ENCODE measurements at places on chromosomes 1 and 21.

- DNase-seq: peak; percentile 56
Observed at GRCh38 chr1:227729881-227730629, 5.0 kb downstream of the JMJD4 start.

DNA sequence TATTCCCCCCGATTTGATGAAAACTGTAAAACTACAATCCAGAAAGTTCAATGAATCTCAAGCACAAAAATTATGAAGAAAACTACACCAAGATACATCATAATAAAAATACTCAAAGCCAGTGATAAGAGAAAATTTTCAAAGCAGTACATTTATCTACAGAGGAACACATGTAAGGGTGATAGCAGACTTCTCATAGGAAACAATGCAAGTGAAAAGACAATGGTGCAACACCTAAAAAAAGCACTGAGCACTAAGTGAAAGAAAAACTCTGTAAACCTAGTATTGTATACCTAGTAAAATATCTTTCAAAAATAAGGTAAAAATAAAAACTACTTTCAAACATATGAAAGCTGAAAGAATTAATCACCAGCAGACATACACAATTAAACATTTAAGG is 76.1 kb upstream of the IRF2BP2 start:
- DNase-seq: no peak

DNA sequence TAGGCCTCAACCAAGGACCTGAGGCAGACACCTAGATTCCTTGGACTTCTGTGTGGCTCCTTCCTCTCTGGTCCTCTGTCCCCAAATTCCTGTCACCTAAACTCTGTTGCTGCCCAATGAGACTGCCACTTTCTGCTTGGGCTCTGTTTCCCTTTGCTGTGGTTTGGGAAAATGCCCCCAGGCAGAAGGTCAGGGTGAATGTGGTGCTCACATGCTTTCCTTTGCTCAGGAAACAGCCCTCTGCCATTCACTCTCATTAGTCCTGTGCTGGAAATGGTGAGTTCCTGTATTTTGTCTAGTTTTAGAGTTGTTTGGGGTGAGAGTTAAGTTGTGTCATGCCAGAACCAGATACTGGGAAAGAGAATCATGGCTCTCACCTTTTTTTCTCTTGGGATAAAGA is 22.7 kb upstream of the SHE start:
- no peak for DNase-seq

- DNase-seq: peak; percentile 92
Observed at GRCh38 chr1:207805841-207806421, 54.1 kb downstream of the CD46 start.

DNA sequence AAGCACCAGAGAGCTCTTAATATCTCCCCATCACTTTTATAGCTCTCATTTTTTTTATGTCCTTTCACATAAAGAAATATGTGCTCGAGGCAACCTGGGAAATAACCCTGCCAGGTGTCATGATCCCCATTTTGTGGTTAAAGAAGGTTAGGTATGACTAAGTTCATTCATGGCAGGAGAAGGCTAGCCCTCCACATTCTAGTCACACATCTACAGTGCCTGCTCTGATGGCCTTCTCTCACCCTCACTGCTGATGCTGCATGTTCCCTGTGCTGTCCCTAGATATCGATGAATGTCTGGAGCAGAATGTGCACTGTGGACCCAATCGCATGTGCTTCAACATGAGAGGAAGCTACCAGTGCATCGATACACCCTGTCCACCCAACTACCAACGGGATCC is 187.5 kb downstream of the TPR start:
- DNase-seq: no peak

DNA sequence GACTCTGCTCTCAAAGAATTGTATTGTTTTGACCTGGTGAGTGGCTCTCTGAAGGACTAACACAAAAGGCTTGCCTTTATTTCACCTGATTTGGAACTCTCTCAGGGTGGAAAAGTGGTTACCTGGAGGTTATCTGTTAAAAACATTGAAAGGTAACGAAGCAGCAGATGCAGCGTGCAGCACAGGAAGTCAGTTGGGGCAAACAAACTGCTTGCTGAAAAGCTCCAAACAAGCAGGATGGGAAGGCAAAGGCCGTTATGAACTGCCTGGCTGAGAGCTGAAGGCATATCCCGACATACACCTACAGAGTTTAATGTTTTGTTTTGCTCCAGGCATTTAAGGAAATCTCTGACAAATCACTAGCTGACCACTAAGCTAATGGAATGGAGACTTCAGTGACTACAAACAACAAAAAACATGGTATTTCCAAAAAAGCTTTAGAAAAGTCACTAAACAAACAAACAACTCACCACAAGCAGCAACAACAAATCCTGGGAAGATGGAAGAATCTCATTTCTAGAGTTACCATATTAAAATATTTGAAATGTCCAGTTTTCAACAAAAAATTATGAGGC is 44.3 kb upstream of the BATF3 start:
- no peak for DNase-seq

DNA sequence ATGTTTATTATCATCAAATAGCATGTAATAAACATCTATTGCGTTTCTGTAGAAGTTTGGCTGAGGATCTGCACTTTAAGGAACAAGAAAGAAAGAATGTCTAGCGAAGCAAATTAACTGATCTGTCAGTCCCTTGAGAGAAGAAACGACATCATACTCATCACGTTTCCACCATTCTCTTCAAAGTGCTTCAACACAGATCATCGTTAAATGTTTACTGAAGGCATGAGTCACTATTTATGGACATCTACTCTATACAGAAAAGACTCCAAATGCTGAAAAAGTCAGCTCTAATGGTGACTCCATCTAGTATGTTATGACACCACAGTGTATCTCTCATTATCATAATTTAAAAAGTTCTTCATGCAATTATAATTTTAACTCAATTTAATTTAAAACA is 369.1 kb downstream of the RGS7 start:
- DNase-seq: peak; percentile 57

DNA sequence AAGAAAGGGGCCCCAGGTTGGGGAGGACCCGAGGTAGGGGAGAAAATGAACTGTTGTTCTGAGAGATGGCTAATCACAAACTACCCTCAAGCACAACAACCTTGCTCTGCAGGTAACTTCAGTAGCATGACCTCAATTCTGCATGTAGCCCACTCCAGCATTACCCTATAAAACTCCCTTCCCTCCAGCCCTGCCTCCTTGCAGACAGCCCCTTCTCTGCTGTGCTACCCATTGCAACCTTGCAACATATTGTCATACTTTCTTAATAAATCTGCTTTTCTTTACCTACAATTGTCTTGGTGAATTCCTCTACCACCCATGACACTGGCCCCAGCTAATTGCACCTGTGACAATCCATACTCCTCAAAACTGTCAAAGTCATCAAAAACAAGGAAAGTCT is 428.9 kb downstream of the MATN1 start:
- no peak for DNase-seq

DNA sequence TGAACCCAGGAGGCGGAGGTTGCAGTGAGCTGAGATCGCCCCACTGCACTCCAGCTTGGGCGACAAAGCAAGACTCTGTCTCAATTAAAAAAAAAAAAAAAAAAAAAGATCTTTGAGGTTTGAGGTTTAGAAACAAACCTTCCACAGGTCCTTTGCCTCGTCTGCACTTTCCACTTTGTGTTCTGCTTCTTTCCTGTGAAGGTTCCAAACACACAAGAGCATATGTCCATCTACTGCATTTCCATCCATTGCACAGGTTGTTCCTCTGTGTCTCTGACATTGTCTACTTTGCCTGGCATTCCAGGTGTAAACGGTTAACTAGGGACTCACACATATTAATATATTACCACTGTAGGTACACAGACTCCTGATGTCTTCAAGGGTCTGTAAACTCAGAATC is 40.1 kb downstream of the DSTYK start:
- DNase-seq: no peak

DNA sequence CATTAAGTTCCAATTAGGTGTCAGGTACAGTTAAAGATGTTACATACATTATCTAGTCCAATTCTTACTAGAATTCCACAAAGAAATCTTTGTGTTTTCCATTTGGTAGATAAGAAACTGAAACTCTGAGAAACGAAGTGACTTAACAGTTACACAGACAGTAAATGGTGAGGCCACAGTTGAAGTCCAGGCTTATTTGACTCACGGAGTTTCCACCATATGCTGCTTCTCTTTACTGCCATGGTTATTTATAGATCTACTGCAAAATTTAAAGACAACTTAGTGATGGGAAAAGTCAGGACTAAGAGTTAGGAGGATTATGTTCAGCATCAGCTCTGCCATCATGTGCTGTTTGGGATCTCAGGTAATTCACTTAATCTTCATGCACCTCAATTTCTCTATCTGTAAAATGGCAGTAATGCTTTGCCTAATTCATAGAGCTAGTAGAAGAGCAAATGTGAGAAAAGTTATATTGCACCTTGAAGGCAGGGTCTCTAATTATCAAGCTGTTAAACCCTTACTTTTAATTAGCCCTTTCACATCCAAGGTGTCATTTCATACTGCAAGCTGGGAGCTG is 26.2 kb upstream of the SAMSN1 start:
- no peak for DNase-seq

- no peak for DNase-seq
Observed at GRCh38 chr1:8745749-8746390, 71.6 kb downstream of the RERE start.

DNA sequence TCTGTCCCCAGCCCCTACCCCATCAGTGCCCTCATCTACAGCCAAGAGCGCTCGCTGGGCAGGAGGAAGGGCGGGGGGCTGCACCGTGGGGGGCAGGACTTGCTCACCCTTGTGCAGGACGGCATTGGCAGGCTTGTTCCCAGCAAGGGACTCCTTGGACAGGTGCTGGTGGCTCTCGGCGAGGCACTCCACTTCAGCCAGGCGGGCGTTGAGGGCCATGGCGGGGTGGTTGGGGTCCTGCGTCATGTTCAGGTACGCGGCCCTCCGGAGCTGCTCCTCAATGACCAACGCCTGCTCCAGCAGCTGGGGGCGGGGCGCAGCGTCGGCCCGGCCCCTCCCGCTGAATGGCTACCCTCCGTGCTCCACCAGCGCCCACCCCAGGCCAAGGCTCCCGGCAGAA is 64.0 kb downstream of the KCNAB2 start:
- DNase-seq: no peak

GRCh38 chr1:187680823-187681222 is 852.1 kb downstream of the PLA2G4A start:
- DNase-seq: peak; percentile 78

DNA sequence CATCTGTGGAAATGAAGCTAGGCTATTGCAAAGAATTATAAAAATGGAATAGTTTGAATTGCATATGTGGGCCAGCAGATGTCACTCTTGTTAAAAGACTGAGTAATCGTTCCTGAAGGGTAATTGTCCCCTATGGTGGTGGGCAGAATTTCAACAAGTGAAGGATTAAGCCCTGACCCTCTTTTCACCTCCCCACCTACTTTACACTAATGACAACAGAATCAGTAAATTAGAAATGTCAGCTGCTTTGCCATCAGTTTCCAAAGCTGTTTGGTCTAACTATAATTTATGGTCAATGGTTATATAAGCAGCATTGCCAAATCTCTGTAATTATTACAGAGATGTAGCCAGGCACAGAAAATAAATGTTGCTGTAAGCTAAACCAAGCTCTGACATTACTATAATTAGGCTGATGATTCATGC is 898.6 kb downstream of the AMY1C start:
- DNase-seq: peak; percentile 19

- peak; percentile 38 for DNase-seq
Observed at GRCh38 chr1:155083865-155084721, 5.5 kb downstream of the EFNA3 start.

DNA sequence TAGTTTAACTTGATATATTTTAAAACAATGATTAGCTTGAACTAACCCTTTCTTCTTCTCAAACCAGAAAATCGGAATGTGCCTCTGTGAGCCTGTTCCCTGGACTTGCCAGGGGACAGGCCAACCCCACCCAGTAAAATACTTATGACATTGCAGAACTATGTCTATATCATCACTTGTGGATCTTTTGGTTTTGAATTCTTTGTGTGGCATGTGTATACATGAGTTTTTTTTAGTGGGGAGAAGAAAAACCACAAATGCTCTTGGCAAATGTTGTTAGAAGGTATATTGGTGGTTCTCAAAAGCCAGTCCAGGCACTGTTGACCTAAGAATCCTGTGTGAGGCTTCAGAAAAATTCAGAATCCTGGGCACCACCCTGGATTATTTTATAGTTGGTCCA is 347.4 kb downstream of the SIPA1L2 start:
- peak; percentile 80 for DNase-seq
